ENCODE measurements at places on chromosomes 6 and 20.

- no peak for DNase-seq
Measured at GRCh38 chr6:155093430-155093829, 98.3 kb downstream of the TIAM2 start.

DNA sequence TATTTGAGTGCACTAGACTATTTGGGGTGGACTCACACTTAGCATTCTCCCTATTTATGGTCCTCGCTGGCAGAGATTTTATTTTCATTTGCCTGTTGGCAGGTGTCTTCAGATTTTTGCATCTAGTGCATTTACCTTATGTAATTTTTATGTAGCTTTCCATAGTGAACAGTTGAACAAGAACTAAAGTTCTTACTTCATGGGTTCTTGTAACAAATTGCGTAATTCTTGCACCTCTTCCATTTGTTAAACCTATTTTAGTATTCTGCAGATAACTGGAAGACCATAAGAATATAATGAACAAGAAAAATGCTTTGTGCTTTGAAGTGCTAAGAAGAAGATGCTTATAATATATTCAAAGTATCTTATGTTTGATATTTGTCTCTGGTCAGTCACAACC lies 252.8 kb upstream of the MMS22L start:
- no peak for DNase-seq

DNA sequence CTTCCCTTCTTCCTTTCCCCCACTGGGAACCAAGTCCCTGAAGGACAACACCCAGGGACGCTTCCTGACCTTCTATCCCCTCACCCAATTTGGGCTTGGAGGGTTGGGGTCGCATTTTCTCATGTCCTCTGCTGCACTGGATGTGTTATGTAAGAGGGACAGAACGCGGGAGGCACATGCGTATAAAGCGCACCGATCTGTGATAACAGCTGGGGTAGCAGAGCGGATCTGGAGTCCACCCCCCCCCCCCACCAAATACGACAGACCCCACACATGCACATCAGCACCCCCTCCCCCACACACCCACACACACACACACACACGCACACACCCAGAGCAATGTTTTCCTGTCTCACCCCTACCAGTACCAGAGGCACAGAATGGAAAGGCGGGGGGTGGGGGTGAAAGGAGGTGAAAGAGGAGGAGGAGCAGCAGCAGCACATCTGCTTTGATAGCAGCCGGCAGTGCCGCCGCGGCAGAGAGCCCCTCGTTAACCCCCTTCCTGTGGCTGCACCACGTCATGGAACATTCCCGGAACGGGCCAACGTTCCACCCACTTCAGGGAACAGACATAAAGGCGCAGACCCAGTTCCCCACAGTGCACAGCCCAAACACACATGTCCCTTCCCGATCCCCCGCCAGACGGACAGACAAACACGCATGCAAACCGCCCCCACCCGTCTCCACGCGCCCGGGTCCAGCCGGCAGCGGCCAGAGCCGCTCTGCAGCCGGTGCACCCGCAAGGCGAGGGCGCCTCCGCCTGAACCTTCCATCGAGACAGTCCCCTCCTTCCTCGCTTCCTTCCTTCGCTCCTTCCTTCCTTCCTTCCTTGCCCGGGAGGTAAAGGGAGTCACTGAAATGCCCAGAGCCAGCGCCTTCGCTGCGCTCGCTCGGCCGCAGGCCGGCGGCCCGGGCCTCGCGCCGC lies 590 bp downstream of the HIVEP2 start:
- peak; percentile 85 for DNase-seq

DNA sequence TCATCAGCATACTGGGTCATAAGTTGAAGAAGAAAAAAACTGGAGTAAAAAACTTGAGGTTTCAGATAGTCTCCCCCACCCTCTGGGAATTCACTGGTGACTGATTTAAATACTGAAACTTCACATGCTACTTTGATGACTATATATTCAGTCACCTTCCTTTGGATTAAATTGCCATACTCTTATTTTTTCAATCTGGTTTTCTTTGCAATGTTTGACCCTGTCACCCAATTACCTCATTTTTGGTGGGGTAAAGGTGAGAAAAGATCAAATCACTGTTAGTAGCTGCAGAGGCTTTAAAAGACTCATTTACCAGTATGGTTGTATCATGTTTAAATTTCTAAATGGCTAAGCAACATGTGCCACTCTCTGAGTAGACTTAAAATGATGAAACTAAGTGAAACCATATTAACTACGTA lies 862.7 kb upstream of the FLRT3 start:
- DNase-seq: no peak

DNA sequence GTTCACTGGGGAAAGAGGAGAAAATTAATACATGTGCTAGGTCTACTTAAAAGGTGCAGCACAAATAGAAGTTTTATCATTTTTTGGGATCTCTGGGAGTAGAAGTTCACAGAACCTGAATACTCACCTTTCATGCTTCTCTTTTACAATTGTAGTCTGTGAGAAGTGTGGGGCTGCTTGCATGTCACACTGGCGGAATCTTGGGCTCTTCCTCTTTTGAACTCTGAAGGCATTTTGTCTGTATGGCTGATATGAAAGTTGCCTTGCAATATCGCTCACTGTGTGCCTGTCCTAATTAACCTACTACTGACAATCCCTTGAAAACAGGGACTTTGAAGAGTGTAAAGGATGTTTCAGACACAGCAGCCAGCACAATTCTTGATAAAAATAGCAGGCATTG lies 65.9 kb upstream of the CLDN20 start:
- DNase-seq: no peak

DNA sequence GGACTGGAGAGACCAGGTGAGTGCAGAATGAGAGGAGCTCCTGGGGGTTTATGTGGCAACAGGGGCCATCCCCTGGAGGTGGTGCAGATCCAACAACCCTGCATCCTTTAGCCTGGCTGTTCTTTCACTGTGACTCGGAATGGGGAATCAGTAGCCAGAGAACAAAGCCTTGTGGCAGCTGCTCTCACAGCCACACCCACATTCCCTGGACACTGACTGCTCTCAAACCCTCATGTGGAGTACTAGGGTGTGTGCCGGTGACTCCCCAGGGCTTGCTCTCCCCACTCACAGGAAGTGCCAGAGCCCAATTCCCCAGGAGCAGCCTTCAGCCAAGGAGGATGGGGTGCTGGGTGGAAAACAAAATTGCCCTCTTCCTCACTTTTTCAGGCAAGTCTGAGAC lies 30.2 kb upstream of the GGTLC1 start:
- DNase-seq: no peak

GRCh38 chr20:38453941-38454340 lies 18.7 kb upstream of the RALGAPB start:
- DNase-seq: no peak

DNA sequence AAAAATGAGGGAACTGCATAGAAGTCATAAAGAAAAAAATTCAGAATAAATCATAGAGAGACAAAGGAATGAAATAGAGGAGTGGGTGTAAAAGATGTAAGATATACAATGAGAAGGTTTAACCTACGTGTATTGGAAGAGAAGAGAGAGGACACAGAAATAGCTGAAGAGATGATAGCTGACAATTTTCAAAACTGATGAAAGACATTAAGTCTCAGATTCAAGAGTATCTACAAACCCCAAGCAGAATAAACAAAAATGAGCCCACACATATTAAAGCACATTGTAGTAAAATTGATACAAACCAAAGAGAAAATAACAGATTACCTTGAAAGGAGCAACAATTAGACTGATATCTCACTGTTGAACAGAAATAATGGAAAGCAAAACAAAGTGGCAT lies 143.3 kb upstream of the PRND start:
- DNase-seq: no peak

DNA sequence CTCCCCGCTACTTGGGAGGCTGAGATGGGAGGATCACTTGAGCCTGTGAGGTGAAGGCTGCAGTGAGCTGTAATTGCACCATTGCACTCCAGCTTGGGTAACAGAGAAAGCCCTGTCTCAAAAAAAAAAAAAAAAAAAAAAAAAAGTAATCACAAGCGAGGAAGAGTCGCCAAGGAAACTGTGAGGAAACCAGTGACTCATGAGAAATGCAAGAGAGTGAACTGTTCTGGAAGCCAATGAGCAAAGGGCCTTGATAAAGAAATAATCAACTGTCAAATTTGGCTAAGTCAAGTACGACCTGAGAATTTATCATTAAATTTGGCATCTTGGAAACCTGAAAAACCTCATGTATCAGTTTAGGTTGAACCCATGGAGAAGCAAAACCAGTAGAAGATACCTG lies 16.1 kb upstream of the LAMP5 start:
- peak; percentile 13 for DNase-seq

DNA sequence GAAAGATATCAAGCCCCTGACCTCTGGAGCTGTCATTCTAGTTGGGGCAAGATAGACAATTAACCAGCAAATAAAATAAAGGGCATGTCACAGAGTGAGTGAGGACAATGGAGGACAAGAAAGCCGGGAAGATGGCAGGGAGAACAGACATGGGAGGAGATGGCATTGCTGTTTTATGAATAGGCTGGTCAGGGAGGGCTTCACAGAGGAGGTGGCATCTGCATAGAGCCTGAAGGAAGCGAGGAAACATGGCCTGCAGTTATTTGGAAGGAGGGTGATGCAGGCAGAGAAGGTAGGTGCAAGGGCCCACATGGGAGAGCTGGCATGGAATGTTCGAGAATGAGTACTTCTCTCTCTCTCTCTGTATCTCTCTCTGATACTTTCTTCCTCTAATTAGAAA lies 63.7 kb downstream of the EFCAB8 start:
- no peak for DNase-seq

DNA sequence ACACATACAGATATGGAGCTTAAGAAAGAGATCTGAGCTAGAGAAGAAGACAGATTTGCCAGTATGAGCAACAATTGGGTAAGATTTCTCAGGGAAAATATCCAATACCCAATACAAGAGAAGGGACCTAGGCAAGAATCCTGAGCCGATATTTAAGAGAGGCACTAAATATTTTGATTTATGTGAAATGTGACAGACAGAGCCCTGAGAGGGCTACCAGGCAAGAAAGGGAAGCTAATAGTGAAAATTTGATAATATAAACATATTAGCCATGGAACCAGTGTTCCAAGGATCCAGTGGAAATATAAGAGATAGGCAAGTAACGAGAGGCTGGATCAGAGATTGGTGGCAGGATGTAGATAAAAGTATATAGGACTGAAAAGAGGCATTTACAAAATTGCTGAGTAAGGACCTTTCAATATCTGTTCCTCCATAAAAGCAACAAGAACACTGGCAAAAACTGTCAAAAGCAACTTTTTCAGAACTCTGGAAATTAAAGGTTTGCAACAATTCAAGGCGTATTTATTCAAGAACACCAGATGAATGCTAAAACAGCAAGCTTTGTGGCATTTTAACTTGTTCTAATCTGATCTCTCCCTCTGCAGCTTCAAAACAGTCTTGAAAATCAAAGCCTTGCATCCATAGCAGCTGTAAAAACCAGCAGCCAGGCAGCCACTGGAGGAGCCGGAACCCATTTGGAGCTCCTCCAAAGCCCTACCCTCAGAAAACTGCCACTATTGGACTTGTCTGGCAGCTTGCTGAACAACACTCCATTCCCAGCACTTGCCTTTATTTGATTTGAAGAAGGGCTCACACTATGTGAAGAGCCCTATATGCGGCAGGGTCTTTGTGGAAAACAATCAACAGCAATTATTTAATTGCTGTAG lies 58.8 kb downstream of the REV3L start:
- DNase-seq: peak; percentile 35

DNA sequence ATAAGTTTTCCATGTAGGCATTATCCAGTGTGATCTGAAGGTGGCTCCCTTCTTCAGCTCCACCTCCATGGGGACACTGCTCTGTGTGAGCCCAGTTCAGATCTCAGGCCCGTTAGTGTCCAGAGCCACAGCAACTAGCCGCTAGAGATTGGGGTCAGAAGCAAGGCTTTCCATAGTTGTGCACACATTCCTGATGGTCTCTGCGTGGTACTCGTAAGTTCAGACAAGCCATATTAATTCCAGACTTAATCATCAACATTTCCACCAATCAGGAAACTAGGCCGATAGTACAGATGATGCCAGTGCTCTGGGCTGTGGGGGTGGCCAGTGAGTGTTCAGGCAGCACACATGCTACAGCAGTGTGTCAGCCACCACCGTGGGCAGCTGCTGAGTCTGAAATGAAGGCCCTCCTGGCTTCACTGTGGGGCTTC lies 17.5 kb upstream of the SYNCRIP start:
- DNase-seq: peak; percentile 95

DNA sequence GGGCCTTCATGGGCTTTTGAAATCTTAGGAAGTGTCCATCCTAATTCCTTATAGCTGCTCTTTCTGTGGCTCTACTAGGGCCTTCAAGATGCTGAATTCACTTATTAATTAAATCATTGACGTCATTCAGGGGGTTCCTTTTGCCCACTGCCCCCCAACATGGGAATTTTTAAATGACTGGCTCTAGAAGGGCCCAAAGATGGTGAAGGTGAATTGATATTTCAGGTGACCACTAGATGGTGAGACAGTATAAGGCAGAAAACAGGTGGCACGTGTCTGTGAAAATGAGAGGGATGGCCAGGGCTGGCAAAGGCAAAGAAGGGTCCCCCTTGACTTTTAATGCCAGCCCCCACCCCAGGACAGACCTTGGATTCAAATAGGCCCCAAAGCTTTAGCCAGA lies 11.8 kb downstream of the GNAS start:
- no peak for DNase-seq

DNA sequence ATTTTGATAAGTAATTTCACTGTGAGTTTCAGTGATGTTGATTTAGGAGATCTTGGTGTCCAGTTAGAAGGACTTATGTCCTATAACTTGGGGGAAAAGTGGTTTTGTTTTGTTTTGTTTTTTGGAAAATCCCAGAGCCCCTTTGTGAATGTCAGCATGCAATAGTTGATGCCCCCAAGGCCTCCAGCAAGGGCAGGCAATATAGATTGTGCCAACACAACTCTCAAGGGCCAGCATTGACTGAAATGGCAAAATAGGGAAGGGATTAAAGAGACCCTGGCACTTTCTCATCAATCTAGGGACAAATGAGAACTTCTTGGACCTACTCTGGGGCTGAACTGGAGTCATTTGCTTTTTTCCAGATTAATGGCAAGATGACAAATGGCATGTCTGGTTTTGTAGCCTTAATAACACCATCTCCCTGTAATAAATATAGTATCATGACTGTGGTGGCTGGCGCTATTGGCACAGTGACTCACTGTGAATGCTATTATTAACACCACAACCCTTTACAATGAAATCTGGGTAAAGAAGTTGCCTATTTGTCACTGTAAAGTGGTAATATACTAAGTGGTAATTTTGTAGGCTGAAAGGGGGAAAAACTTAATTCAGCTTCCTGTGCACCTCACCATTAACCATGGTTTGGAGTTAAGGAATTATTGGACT lies 51.8 kb downstream of the ABRACL start:
- DNase-seq: peak; percentile 15

DNA sequence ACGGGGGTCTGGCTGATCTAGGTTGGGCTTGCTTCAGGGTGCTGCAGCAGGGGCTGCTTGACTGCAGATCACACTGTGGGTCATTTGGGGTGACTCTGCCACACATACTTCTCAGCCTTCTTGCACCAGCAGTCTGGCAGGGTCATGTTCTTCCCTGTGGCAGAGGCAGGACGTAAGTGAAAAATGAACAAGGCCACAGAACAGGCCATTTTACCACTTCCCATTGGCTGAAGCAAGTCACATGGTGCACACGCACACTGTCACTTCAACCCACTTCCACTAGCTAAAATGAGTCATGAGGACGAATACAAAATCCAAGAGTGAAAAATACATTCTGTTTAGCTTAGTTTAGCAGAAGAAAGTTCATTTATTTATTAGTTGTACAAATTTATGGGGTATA lies 168.6 kb upstream of the GGTLC1 start:
- DNase-seq: no peak

All from AG10803 (cell line).